ENCODE measurements at places on chromosomes 4 and X. TPM values are rescaled to one million over a fixed set of nuclear protein-coding genes. Genes with fewer than 3 reads are reported as not detected.

Gene H2BW2
- total RNA-seq, result not detected

Gene AMBN
- total RNA-seq, result not detected

GRCh38 chr4:169899295-169899694 is 126.9 kb downstream of the MFAP3L start:
- DNase-seq, result no peak

DNA sequence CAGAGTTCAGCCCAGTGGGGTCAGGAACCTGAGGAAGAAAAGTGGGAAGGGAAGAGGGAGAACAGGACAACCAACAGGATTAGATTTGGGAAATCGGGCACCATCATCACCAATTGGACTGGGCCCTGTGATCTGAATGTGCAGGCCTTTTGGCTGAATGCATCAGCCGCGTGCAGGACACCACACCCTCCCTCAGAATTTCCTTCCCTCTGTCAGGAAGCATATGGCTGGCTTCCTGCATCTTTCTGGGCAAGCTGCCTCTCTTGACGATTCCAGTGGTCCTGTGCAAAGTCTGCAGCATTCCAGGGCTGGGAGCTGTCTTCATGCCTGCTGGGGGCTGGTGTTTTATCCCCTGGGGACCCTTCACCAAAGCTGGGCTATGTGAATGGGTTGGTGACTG is 16.4 kb downstream of the MAGEA4 start:
- DNase-seq, result no peak

DNA sequence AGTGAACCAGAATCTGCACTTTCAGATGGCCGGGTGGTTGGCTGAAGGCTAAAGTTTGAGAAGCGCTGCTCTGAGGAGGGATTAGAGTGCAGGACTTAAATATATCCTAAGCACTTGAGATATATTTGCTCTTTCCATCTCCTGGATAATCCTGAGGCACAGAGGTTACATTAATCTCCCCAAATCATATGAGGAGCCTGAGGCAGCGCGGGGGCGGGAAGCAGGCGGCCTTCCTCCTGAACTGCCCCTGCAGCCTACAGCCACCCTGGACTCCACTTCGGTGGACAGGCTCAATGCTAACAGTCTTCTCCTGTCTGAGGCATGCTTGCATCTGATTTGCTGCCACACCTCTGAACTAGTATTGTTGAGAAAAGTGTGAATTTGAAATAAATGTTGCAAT is 72.5 kb downstream of the AFAP1 start:
- DNase-seq, result no peak

Data from HFFc6 (cell line).